Stimulated activated CD4-positive, alpha-beta T cell treated with anti-CD3 and anti-CD28 coated beads, Interleukin-12 subunit alpha, Interleukin-12 subunit beta, amount 100 ng/mL, for 48 hours (primary cell): ENCODE measurements at places on chromosomes 13 and 19.

- DNase-seq, result no peak
Observed at GRCh38 chr19:8503510-8503909, 1.1 kb upstream of the PRAM1 start.

GRCh38 chr19:38496116-38496515 lies 62.6 kb downstream of the RYR1 start:
- DNase-seq, result no peak

DNA sequence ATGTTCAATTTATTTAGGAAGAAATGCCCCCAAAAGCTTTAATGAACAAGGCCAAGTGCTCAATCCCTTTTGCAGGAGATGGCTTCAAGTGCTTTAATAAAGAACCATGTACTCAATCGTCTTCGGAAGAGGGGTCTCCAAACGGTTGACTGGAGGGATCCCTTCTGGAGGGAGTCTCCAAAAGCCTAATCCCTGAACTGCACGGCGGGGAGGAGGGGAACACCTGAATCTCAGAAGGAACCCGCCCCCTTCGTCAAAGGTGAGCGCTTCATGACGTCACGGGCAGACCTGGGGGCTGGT lies 505 bp downstream of the PAF1 start:
- DNase-seq, result no peak

DNA sequence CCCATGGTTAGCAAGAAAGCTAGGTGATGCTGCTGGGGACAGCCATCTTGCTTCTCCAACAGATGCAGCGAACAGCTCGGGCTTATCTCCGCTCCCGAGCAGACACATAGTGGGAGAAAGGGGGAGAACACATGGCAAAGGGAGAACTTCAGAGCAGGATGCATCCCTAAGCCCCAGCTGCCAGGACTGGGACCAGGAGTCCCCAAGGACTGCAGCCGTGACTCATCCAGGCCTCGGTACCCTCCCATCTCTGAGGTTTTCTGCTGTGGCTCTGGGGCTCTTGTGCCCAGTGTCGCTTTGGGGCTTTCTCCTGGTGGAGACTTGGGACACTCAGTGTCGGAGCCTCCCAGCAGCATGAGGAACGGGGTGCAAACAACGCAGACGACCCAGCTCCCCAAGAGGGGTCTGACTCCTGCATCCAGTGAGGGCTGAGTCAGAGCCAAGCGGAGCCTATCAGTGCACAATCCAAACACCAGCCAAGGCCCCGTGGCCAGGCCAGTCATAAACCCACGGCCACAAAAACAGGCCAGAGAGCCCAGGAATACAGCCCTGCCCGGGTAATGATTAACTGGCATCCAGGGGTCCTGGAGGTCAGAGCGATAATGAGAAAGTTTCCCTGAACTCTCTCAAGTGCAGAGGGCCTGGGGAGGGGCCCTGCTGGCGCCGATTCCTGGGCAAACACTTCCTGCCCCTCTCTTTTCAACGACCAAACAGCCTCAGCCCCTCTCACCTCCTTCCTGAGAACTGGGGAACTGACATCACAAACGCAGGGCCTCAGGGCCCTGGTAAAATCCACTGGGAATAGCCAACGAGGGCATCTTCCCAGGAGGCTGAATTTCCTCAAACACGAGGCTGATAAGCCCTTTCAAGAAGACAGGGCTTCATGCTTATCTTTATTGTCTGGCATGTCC lies 202.9 kb downstream of the USP12 start:
- DNase-seq, result no peak
